ENCODE measurements at places on chromosomes 12 and 14.

- no peak for DNase-seq
Measured at GRCh38 chr14:51566831-51567582, 84.7 kb upstream of the FRMD6 start.

DNA sequence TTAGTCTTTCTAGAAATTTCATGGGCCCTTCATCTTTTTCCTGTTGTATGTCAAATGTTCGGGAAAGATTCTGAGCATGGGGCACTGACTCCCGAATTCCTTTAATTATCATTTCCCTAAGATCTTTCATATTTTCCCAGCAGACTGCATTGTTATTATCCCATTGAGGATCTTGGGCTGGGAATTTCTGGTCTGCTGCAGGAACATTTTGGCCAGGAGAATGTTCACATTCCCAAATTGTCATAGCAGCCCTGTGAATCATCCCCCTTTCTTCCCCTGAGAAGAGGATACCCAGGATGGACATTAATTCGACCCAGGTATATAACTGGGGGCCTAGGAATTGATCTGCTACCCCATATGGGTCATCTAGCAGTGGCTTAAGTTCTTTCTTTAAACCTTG lies 112.5 kb downstream of the RIN3 start:
- peak; percentile 60 for DNase-seq

GRCh38 chr12:41304526-41304925 lies 116.4 kb downstream of the PDZRN4 start:
- no peak for DNase-seq

DNA sequence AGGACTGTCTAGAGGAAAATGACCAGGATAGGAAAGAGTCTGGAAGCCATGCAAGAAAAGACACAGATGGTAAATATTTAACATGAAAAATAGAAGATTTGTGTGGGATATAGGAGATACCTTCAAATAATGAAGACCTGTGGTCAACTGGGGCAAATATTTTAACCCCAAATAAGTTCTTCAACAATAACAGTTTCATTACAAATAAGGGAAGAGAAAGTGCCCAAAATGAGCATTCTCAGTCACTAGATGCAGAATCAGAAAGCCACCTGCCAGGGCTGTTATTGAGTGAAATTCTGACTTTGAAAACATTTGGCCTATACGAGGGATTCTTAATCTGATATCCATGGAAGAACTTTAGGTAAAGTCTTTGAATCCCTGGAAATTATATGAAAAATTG lies 231.2 kb upstream of the PLEKHG7 start:
- no peak for DNase-seq

DNA sequence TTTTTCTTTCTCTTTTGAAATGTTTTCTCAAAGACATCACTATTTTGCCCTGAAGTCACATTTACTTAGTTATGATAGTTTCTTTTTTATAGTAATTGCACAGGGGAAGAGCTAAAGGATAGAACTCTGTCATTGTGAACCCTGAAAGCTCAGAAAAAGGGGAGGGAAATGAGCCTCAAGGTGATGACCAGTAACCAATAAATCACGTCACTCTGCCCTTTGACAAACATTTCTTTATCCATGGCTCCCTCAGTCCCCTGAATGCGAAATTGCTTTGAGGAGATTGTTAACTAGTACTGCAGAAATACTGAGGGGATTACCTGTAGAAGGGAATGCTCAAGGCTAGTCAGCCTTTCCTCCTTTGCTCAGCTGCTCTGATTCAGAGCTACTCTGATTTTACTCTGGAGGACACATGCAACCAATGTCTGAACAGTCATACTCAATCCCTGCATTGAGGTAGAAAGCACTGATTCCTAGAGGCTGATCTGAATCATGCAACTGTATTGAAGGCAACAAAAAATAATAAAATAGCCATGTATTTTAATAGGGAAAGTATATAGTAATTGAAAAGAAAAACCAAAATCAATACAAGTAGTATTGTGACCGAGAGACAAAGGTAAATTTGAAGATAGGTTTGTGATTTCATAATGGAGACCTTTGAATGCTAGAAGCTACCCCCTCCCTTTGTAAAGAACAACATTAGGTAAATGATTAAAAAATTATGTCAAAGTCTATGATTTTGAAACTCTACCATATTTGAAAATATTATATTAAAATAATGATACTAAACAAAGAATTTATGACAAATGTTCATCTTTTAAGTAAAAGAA lies 24.7 kb downstream of the SLCO1B1 start:
- DNase-seq: no peak

GRCh38 chr12:38850461-38850860 lies 54.9 kb downstream of the CPNE8 start:
- peak; percentile 15 for DNase-seq

Measured in fibroblast of the aortic adventitia (primary cell).